Sigmoid colon (tissue), 7 donors: ENCODE measurements at places on chromosomes 11 and 22. TPM values are rescaled to one million over a fixed set of nuclear protein-coding genes. Genes with fewer than 3 reads are reported as not detected.

Gene PGA4
- total RNA-seq = not detected

- DNase-seq = no peak
Observed at GRCh38 chr11:123729602-123730001, 11.9 kb downstream of the ZNF202 start.

Gene BLID
- 2.1 TPM for total RNA-seq

Gene CLCF1
- total RNA-seq = 4.3 TPM
